ENCODE measurements at places on chromosomes 6 and 20.
A peak's percentile ranks its signal among the peaks of the same experiment; 100 is the strongest.

- no peak for DNase-seq
Observed at GRCh38 chr6:148720406-148720805, 26.4 kb upstream of the UST start.

DNA sequence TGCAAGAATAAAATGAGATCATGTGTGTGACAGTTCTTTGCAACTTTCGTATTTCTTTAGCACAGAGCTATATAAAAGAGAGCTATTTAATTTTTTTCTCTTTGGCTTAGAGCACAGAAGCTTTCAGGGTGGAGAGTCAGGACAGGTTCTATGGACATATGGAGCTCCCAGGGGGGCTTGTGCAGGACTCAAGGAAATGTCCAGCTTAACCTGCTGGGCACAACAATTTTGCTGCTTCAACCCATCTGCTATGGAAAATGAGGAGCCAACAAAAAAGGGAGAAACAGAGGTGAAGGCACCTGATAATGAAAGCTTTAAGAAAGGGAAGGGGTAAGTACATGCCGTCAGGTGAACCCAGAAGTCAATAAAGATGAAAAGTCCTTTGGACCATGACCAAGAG, 5.1 kb upstream of the SNAP25 start:
- no peak for DNase-seq

DNA sequence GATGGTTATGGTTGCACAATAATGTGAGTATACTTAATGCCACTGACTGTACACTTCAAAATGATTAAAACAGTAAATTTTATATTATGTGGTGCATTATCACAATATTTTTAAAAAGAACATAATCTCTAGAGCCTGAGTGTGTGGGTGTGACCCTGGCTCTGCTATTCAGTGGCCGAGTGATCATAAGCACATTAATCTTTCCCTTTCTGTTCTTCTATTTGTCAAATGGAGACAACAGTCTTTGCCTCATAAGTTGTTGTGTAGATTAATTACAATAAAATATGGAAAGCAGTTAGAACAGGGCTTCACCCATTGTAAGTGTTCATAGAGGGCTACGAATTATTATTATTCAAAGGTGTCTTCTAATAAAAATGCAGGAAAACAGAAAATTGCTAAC, 548.6 kb downstream of the HTR1B start:
- DNase-seq: no peak

DNA sequence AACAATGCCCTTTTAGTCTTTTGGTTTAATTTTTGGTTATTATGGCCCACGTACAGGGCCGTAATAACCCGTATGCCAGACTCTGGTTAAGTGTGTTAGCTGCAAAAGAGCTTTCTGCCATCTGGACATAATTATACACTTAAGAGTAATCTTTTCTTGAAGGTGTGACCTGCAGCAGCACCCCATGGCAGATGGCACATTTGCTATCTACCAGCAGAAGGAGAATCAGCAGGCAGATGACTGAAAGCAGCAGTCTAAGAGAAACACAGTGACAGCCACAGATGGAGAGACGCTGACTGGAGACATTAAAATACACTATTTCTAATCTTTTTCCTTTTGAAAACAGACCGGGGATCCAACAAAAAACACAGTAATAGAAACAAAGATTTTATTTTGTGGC, 18.7 kb downstream of the ASF1A start:
- no peak for DNase-seq

DNA sequence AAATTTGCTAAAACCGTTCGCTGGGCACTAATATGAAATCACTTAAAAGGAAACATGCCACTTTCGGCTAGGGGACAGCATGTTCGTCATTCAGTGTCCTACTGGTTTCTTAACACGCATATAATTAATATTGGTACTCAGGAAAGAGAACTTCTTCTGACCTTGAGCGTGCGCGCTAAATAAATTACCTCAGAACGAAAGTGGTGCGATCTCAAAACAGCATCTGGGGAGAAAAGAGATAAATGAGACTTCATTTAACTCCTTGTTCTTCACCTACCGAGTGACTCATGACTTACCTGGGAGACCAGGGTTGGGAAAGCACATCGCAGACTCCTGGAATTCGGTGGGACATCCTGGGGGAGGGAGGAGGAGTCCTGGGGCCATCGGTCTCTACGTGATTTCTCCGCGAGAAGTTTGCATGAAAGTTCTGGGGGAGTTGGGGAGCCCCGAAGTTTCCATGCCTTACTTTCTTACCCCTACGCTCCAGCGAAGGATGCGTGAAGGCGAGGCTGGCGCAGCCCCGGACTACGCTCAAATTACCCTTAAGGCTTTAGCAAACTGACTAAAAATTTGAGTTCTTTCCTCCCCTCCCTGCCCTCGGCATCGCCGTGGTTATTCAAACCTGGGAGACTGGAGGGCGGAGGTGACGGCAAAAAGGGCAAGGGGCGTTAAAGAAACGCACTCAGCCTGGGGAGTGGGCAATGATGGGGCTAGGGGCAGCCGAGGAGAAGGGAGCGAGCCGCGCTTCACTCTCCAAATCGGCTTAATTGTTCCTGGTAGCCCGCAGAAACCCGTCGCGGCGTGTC, 1.1 kb upstream of the BEND6 start:
- DNase-seq: no peak

GRCh38 chr20:7856756-7857155, 83.5 kb downstream of the HAO1 start:
- DNase-seq: no peak

DNA sequence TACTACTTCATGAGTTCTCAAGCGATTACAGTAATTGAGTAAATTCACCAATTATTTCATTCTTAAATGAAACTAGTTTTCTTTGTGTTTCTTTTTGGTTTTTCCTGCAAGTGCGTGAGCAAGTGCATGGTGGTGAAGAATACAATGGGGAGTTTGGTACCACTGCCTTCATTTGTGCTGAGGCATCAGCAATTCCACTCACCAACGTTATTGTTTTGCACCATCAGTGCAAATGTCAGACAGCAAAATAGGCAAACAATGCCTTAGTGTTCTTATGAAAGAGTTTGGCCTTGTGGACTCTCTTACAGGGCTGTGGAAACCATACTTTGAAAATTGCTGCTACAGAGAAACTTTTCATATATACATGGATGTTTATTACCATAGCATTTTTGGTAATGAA, 8.2 kb downstream of the CDH26 start:
- DNase-seq: no peak

GRCh38 chr6:42091718-42092023, 41.3 kb downstream of the TAF8 start:
- DNase-seq: no peak

DNA sequence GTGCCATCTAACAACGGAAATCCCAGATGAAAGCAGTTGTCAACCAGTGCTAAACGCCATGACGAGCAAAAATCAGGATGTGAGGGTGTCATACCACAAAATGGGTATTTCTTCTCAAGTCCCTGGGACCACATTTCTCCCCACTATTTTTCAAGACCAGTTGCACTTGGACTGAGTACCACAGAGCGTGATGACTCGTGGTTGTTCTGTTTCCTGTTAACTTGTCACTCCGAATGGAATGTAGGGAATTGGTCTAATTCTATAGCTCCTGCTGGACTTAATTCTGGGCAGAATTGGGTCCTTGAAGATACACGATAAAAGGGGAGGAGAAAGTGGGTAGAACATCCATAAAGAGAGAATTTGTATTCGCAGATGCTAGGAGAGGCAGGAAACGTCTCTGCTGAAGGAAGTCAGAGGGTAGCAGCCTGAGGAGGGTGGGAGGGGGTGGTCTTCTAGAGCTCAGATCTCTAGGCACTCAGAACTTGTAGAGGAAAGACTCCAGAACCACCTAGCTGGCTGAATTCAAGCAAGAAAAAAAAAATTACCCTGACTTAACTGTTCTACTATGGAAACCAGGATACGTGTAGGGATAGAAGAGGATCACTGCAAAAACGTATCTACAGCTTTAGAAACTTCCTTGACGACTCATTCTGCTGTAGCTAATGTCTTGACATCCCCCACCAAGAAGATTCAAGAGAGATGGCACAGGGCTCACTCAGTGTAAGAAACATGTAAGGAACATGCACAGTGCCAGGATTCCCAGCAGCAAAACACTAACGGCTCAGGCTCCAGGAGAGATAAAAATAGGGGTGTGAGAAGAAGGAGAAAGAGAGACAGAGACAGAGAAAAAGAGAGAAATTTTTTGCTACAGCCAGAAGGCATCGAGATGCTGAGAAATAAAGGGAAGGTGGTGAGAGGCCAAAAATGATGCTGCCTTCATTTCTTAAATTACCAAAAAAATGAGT, 494.7 kb downstream of the CD83 start:
- no peak for DNase-seq

- no peak for DNase-seq
Observed at GRCh38 chr6:25275436-25275835, 3.7 kb upstream of the CARMIL1 start.

DNA sequence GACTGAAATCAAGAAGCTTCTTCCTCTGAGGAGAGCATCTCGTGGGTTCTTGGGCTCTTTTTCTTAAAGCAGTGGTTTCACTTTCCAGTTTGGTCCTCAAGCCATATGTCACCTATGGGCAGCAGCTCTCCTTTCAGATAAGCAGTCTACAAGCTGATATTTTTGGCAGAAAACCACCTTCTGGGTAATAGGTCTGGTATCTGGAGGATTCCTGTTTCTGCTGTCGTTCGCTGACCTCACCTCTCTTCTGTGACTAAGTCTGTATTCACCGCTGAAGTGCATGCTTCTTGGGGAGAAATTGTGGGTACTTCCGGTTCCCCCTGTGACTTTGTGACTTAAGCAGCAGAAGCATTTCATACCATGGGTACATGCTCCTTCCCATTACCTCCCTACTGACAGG, 193.6 kb downstream of the EDN1 start:
- DNase-seq: no peak

DNA sequence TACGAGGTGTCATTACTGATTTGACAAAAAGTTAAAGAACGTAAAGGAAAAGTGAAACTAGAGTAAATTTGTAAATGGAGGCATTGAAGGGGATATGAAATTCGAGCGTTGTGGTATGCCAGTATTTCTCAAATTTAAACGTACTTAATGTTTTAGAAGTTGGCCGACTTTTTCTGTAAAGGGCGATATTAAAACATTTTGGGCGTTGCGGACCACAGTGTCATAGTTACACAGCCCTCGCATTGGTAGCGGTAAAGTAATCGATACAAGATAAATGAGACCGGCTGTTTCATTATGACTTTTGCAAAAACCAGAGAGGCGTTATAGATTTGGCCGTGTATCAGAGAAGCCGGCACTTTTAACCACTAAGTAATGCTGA, 39.6 kb downstream of the OR2B2 start:
- no peak for DNase-seq

GRCh38 chr6:151443454-151443853, 8.5 kb downstream of the RMND1 start:
- no peak for DNase-seq

DNA sequence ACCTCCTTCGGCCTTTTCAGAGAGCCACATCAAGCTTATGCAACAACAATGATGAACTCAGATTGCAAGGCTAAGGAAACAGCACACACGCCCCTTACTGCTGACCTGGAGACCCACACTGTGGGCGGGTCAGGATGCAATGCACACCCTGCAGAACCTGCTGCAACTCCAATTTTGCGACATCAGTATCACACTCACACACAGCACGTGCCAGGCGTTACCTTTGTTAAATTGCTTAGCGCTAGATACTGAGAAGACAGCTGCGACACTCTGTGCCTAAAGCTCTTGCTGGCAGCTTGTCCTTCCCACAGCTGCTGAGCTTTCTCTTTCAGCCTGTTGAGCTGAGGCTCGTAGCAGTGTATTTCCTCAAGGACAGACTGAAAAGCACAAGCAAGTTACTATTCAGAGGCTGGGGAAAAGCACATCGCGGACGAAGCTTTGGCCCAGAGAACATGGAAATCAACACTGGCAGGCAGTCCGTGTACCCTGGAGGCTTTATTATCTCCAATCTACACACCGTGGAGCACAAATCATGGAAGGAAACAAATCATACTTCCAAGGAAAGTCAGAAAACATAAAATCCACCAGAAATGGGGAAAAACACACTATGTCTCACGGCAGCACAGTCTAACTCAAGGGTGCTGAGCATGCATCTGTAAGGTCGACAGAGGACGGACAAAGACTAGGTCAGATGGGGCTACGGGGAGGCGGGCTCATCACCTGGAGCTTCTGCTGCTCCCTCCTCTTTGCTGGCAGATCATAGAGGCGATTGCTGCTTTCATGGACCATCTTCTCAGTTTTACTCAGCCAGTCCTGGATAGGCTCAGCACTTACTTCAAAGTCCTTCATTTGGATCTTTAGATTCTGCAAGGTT, 268.2 kb downstream of the SYNE1 start:
- DNase-seq: no peak

DNA sequence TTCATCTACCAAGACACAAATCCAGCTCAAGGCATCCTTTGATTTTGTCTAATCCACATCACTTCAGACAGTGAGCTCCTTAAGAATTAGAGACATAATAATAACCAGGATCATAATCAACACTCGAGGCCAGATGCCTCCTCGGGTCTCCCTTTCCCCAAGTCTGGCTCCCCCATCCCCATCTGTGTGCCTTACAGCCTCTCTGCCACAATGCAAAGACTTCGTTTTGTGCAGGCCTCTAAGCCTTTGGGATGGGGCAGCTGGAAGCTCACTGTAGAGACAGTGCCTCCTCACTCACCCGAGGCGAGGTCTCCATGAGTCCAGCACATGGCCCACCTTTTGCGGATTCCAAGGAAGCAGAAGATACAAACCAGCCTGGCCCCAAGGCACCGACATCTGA, 30.3 kb downstream of the LRFN2 start:
- DNase-seq: no peak

DNA sequence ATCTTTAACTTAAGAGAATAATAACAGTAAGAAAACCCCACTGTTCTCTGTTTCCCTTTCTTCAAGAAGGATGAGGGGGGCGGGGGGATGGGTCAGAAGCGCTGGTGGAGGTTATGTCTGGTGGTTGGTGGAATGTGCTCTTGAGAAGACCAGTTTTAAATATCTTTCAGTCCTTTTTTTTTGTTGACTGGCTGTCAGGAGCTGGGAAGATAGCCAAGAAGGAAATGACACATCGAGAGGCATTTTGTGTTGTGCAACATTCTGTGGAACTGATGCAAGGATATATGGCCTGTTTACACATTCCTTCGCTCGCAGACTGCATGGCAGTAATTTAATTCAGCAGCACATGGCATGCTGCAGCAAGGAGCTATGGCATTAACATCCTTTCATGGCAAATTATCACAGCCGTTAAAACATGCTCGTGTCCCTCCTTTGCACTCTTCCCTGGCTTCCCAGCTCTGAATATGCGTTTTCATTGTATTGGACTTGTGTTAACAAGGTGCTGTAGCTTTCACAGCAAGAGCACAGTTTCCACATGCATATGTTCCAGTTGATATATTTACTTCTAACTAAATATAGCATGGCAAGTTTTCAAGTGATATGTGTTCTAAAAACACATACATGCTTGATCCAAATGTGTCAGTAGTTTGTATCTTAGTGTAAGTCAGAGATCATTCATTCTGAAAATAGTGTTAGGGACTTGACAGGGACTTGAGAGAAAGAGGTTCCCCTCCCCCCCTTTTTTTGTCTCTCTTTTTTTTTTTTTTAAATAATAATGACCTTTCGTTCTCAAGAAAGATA, 68.2 kb upstream of the SUPT3H start:
- DNase-seq: peak; percentile 91

- DNase-seq: no peak
Observed at GRCh38 chr6:44342489-44342888, at the start of gene SPATS1. TSS of gene SPATS1 (plus strand) at chr6:44342650. CDS start at chr6:44343096, 446 bp downstream.

- DNase-seq: no peak
Observed at GRCh38 chr20:57108218-57108617, 158.2 kb downstream of the BMP7 start.

GRCh38 chr20:53867741-53868351, 202.5 kb downstream of the BCAS1 start:
- no peak for DNase-seq
